ENCODE measurements at places on chromosomes 4 and X.

DNA sequence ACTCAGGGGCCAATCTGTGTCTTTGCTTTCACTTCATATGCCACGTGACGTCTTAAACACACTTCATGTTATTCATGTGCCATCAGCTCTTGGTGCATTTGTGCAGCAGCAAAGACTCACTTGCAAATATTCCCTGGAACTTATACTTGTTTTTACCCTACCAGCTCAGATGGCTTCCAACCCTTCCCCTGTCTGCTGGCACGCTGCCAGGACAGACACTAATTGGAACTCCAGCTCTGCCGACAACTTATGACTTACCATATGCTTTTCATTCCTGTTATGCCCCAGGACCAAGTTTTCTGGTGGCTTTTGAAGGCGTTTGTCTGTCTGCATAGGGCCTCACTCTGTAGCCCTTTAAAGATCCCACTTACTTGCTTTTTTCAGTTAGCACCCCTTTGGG lies 261.7 kb upstream of the GNPDA2 start:
- DNase-seq: no peak

- DNase-seq: no peak
These were observed 1819.5 kb upstream of the TENM3 start for GRCh38 chr4:180423712-180424057.

DNA sequence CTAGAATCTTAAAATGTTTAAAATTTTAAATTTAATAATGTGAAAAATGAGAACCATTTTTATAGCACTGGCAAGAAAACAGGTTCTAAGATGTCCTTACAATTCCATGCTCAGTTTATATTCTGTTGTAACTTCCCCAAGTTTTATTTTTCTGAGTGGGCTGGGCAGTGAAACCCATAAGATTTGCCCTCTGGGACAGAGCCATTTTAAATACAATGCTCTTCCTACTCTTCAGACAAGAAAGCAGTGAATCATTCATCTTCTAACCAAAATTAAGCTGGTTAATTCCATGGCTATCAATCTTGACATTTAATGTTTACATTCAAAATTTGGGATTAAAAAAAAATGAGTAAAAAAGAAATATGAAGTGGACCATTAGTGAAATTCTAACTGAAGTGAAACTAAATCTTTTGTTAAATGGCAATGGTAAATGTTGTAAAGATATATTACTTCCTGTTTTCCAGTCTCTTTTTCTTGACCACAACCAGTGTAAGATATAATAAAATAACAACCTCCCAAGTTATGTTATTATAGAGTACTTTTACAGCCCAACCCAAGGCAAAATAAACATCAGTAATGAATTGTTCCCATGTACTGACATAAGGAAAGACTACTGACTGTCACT lies 37.2 kb upstream of the PTPN13 start:
- DNase-seq: no peak

GRCh38 chr4:86223472-86223871 lies 136.4 kb downstream of the MAPK10 start:
- DNase-seq: peak; percentile 4

GRCh38 chrX:28888416-28888815 lies 301.2 kb downstream of the IL1RAPL1 start:
- DNase-seq: no peak

DNA sequence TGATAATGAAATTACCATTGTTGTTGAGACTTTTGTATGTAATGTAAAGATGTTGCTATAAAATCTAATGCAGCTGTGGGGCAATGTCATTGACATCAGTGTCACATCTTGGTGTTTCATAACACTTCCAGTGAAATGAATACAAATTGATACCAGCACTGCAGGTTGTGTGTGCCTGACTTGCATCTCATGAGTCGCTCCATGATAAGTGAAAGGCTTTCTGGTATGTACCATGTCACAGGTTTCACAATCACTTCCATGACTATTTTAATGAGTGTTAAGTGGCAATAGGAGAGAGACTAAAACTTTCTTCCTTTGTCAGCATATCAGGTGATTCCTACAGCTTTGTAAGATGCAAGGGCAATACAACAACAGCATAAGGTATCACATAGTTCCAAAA lies 94.4 kb downstream of the ABCB7 start:
- no peak for DNase-seq

DNA sequence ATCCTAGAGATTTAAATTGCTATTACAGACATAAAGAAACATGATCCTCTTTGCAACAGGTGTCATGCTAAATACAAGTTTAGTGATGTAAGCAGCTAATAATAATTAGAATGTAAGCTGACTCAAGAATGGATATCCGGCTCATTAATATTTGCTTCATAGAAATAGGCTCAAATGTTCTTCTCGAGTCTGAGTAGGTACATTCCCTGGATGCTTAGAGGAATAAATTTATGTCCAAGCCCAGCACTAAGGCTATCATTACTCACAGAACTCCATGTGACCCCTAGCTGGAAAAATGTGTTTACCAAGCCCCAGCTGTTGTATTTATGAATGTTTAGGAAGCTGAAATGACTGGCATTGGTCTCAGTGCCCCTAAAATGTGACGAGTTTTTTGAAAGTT lies 87.6 kb upstream of the TSPAN7 start:
- no peak for DNase-seq

GRCh38 chr4:107442538-107443111 lies 277.4 kb downstream of the PAPSS1 start:
- DNase-seq: no peak

GRCh38 chr4:6500481-6501140 lies 28.2 kb upstream of the PPP2R2C start:
- DNase-seq: no peak
